A549 treated with DMSO at 1 μM for 4 hours (cell line): ENCODE measurements at places on chromosomes 7 and 10. TPM values are rescaled to one million over a fixed set of nuclear protein-coding genes. Genes with fewer than 3 reads are reported as not detected.

The SPDYE8 gene
- not detected in 5 replicates for total RNA-seq

The TEX36 gene
- total RNA-seq = not detected in 5 replicates

The ADRB1 gene
- total RNA-seq = 0.54 to 0.86 TPM (median 0.76 TPM) in 5 replicates

The FAM20C gene
- total RNA-seq = 28.9 to 38.5 TPM (median 33.6 TPM) in 5 replicates

The OPN1SW gene
- not detected in 5 replicates for total RNA-seq

The ABLIM1 gene
- total RNA-seq = 36.0 to 45.6 TPM (median 41.9 TPM) in 5 replicates

The SPRN gene
- 0.13 to 0.38 TPM (median 0.21 TPM) in 5 replicates for total RNA-seq

The PNLIPRP3 gene
- total RNA-seq = 0.03 TPM in 1 of 5 replicates, not detected in the others

The GARIN1A gene
- 0.26 to 0.80 TPM (median 0.65 TPM) in 5 replicates for total RNA-seq

The PRDX3 gene
- 281 to 353 TPM (median 322 TPM) in 5 replicates for total RNA-seq

The IL6 gene
- 2.3 to 7.6 TPM (median 3.2 TPM) in 5 replicates for total RNA-seq

The TRPV5 gene
- total RNA-seq = not detected in 5 replicates

The AOAH gene
- total RNA-seq = 0.06 to 0.13 TPM in 2 of 5 replicates, not detected in the others

The ERVW-1 gene
- not detected in 5 replicates for total RNA-seq

The FAM25A gene
- not detected in 5 replicates for total RNA-seq

The ITIH2 gene
- total RNA-seq = 0.19 to 0.53 TPM (median 0.32 TPM) in 5 replicates

The PPIF gene
- total RNA-seq = 158 to 244 TPM (median 175 TPM) in 5 replicates

The TMEM72 gene
- total RNA-seq = not detected in 5 replicates

The STK31 gene
- 0.31 to 0.51 TPM (median 0.43 TPM) in 5 replicates for total RNA-seq

The DGKI gene
- total RNA-seq = 0.15 to 0.38 TPM (median 0.30 TPM) in 5 replicates

The LRRD1 gene
- not detected in 5 replicates for total RNA-seq

The FAM25G gene
- total RNA-seq = 0.65 to 1.8 TPM in 2 of 5 replicates, not detected in the others

The CYP3A4 gene
- total RNA-seq = not detected in 5 replicates

The SYT15B gene
- 2.6 to 4.3 TPM (median 3.1 TPM) in 5 replicates for total RNA-seq

The ZDHHC6 gene
- 21.8 to 34.4 TPM (median 31.6 TPM) in 5 replicates for total RNA-seq

The SFTPA2 gene
- not detected in 5 replicates for total RNA-seq

The NACAD gene
- total RNA-seq = 0.11 to 0.34 TPM (median 0.18 TPM) in 5 replicates

The PIK3CG gene
- total RNA-seq = not detected in 5 replicates

The NME8 gene
- total RNA-seq = not detected in 5 replicates
